Vagina (tissue), 2 donors: ENCODE measurements at places on chromosomes 6 and 20.

- DNase-seq, result no peak
These were observed 447.5 kb upstream of the HSF2 start for GRCh38 chr6:121951918-121952379.

DNA sequence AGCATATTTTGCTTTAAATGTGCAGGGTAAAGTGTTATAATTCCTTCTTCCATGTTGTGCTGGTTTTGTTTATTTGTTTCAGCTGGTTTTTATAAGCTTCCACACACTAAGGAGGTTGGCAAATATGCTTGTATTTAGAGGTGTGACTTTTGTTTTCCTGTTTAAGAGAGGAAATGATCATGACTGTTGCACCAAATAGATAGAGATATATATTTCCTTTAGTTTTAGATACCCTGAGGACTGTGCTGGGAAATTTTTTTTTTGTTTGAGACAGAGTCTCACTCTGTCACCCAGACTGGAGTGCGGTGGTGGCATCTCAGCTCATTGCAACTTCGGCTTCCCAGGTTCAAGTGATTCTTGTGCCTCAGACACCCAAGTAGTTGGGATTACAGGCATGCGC lies 5.8 kb downstream of the TBPL1 start:
- no peak for DNase-seq

GRCh38 chr20:57663681-57664451 lies 43.6 kb upstream of the ZBP1 start:
- no peak for DNase-seq

GRCh38 chr6:68134796-68135195 lies 500.3 kb upstream of the ADGRB3 start:
- DNase-seq, result no peak

DNA sequence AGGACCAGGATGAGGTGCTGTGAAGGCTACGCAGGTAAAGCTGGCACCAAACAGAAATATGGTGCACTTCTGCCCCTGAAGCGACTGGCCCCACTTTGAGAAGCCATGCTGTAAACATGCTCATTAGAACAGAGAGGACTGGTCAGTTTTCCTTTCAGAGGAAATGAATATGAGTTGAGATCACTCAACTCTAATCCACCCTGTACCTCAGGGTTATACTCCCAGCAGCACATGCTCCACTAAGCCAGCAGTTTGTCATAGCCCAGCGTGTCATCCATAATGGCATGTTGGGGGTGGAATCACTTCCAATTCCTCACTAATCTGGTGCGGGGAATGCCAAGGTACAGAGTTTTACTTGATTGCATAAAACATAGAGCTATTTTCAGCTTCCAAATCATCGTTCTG lies 98.1 kb downstream of the HIVEP2 start:
- DNase-seq, result no peak

DNA sequence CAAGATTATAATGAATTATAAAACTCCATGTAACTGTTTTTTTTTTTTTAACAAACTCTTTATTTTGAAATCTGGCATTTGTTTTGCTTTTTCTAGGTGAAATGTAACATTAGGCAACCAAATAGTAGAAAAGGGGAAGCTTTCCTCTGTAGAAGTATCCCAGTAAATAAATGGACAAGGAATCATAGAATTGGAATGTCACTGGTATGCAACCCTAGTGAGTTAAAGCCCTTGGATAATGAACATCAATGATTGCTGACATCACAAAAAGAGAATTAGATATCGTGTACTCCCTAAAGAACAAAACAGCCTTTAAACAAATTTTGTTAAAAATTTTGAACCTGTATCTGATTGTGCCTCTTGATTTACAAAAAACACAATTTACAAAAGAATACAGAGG lies 93.9 kb upstream of the OGFRL1 start:
- no peak for DNase-seq

- no peak for DNase-seq
These were observed 40.4 kb downstream of the SCAF8 start for GRCh38 chr6:154773610-154774089.

GRCh38 chr6:121549736-121550135 lies 114.3 kb downstream of the GJA1 start:
- DNase-seq, result no peak

- no peak for DNase-seq
These were observed 10.0 kb downstream of the PCK1 start for GRCh38 chr20:57570920-57571319.

DNA sequence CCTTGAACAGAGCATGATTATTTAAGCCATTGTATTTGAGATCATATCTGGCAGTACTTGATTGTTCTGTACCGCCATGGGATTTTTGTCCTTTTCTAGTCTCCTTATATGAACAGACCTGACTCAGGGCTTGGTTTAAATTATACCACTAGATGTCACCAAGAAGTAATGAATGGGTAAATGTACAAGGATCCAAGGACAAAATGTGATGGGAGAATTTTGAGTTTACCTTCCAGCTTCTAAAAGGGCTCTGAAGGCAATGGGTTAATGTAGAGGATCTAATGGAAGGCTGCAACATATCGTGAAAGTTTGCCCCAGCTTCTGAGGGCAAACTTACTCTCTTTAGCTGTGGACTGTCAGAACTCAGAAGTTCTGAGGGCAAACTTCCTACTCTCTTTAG lies 12.0 kb downstream of the RNF8 start:
- no peak for DNase-seq

DNA sequence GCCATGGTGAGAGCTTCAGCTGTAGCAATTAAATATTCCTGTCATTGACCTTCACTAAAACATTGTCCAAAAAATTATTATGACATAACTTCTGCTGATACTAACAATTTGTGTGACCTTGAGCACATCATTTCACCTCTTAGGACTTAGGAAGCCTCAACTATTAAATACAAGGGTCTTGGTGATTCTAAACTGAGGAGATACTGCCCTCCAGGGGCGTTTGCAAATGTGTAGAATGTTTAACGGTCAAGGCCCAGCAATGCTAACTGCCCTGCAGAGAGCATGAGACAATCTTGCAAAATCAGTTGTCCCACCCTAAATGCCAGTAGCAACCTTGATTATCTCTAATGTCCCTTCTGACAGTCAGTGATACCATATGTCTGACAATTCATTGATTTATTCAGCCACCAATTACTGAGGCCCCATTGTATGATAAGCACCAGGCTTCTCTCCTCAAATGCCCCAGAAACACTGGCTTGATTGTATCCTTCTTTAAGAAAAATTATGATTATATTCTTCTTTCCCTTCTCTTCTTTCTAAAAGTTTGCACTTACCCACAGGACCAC lies 284.1 kb upstream of the PLN start:
- DNase-seq, result no peak

- DNase-seq, result no peak
These were observed 44.0 kb upstream of the RNGTT start for GRCh38 chr6:89007209-89008000.

DNA sequence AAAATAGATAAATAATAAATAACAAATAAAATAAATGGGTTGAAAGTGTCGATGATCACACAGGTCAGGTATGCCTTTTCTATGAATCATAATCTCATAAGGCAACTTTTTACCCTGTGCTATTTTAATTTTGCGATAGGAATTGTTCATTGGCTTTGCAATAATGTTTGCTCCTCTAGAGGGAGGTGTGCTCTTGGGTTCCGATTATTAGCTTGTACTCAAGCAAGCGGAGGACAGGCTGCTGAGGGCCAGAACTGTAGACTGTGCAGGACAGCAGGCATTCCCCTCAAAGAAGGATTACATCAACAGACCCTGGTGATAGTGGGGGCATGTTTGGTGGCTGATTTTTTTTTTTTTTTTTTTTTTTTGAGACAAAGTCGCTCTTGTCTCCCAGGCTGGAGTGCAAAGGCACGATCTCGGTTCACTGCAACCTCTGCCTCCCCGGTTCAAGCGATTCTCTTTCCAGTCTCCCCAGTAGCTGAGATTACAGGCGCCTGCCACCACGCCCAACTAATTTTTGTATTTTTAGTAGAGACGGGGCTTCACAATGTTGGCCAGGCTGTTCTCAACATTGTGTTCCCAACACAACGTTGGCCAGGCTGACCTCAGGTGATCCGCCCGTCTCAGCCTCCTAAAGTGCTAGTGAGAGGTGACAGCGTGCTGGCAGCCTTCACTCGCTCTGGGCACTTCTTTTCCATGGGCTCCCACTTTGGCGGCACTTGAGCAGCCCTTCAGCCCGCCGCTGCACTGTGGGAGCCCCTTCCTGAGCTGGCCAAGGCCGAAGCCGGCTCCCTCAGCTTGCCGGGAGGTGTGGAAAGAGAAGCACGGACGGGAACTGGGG lies 35.6 kb downstream of the RIOK1 start:
- no peak for DNase-seq

GRCh38 chr6:149897015-149897697 lies 757 bp downstream of the RAET1E start:
- peak; percentile 64 for DNase-seq

DNA sequence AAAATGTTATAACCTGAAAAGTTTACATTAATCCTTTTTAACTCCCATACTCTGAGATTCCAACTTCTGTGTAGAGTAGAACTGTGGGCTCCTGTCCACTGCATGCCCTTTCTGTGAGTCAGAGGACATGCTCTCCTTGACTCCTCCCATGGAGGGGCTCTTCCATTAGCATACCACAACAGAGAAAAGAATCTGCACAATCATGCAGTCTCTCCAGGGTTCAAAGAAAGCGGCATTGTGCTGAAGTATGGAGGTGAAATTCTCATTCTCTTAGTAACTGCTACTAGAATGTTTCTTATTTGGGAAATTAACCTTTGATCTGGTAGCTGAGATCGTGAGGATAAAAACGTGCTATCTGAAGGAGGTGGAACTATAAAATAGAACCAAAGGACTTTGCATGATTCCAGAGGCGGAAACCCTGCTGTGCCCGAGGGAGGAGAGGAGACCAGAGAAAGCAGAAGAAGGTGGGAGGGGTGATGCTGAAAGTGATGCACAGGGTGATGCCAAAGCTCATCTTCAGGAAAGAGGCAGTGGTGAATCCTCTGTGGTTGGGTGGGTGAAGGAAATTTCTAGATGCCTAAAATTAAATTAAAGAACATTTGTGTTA lies 202.2 kb upstream of the PCSK2 start:
- DNase-seq, result no peak

DNA sequence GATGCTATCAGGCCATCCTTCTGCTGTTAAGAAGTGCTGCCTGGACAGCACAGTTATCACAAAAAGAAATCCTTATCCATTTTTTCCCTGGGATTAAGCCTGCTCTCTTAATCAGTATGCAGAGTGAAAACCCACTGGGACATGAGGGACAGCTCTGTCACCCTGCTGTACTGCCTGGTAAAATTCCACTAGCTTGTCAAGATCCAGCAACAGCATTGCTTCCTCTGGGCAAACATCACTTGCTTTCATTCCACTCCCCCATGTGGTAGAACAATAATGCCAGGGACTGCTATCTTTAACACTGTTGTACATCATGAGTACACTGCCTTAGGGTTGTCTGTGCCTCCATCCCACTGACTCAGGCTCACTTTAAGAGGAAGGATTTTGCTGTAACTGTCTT lies 331.3 kb downstream of the KIF16B start:
- DNase-seq, result no peak

DNA sequence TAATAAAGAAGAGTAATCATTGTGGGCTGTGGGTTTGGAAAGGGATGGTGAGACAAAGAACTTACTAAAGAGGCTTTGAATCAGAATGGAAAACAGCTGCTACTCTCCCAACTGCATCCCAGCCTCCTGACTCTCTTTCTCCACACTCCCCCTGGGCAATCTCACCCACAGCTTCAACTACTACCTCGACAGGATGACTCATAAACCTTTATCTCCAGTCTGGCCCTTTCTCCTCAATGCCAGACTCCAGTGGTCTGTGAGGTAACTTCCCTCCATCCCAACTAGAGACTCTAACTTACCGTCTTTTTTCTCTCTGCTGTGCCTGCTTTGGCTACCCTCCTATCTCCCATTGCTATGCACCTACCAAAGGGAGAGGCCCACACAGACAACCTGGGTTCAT lies 135.3 kb upstream of the RREB1 start:
- no peak for DNase-seq

GRCh38 chr6:109221543-109222195 lies 126.4 kb downstream of the CEP57L1 start:
- DNase-seq, result no peak

- DNase-seq, result no peak
These were observed 2.1 kb downstream of the GOPC start for GRCh38 chr6:117600008-117600743.

DNA sequence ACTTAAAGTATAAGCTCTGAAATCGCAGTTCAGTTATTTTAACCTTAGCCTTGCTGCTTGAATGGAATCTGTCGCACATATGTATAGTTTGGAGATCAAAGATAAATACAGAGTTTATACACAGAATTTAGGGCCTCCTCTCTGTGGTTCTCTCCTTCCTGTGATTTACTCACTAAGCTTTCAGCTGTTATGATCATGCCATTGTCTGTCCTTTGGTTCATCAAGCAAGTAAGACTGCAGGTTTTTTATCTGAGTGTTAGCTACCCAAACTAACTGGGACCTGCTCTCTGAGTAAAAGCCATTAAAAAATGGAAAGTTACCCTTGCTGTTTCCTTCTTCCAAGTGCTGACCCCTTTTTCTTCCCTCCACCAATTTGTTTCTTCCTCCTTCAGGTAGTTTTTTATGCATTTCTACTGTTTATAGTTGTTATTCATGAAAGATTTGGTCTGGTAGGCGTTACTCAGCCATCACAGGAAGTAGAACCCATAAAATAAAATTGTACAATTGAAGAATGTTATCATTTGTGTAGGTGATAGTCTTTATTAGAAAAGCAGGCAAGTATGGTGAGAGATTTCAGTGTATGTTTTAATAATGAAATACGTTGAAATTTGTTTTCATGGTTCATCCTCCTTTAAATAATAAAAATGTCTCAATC lies 33.7 kb upstream of the SUMO4 start:
- no peak for DNase-seq

DNA sequence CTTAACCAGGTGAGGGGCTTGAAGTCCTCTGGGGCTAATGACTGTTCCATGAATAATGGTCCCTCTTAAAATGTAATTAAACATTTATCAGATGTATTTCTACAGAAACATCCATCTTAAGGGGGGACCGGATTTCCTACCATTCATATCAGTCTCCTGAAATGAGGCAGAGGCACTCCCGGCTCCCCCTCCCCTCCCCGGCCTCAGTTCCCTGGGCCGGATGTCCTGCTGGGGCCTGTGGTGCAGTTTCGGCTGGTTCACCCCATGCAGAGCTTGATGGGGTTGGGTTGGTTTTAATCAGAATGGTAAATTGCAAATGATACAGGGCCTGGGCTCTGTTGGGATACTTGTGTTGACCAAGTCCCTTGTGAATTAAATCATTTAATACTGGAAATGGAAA lies 349.4 kb downstream of the PREX1 start:
- no peak for DNase-seq
